Ovary (tissue), 10 donors: ENCODE measurements at places on chromosomes 13 and 19. TPM values are rescaled to one million over a fixed set of nuclear protein-coding genes. Genes with fewer than 3 reads are reported as not detected.

DNA sequence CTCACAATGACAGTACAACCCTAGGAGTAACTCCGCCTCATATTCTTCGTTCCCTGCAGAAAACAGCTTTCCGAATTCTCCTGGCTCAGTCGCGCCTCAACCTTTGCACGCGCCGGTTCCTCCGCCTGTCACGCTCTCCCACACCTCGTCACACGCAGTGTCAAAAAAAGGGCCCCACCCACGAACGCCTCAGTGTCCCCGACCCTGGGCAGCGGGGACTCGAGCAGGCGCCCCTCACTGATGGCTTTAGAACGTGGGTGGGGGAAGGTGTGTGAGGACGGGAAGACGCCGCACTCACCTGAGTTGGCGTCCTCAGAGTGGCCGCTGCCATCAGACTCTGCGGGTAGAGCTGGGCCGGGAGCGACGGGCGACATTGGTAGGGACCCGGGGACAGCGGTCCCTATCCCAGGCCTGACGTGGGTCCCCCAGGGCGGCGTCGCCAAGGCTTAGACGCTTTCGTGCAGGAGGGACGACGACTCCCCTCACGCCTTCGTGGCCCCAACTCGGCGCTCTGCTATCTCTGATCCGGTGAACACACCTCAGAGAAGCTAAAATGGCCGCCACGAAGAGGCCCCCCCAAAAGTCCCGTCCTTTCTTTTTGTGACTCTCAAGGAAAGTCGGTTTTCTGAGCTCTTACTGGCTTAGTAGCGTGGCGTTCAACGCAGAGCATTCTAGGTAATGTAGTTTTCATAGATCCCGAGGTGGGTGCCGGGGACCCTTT is at the start of gene ZNF154:
ZNF154 (minus strand) TSS at position 564 of the 721 bp plus-strand sequence; CDS start at position 331, 233 bp downstream.
- DNase-seq: peak; percentile 33

GRCh38 chr13:57425531-57425930 is 206.0 kb upstream of the PCDH17 start:
- DNase-seq: no peak

DNA sequence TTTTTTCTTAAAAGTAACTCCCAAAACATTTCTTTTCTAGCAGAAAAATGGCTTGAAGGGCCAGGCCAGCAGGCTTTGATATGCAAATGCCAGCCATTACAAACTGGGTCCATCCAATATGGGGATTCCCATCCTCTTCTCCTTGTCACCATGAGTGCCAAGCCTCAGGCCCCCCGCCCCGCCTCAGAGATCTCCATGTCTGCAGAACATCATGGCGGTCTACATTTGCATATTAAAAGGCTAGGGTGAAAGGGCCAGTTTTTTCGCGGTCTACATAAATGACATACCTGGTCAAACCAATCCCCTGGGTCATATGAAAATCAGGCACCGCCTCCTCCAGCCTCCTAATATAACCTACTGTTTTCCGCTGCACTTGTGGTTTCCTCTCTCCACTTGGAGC is 1327.6 kb downstream of the UQCRFS1 start:
- no peak for DNase-seq

Gene TTYH1
- 1.3 TPM for polyA plus RNA-seq
